Posterior cingulate gyrus (tissue), 11 donors: ENCODE measurements at places on chromosomes 16 and 17.

- no peak for DNase-seq
Measured at GRCh38 chr16:27679899-27680298, 130.0 kb downstream of the KATNIP start.

- no peak for DNase-seq
Measured at GRCh38 chr17:72759301-72759700, 333.2 kb downstream of the SLC39A11 start.

DNA sequence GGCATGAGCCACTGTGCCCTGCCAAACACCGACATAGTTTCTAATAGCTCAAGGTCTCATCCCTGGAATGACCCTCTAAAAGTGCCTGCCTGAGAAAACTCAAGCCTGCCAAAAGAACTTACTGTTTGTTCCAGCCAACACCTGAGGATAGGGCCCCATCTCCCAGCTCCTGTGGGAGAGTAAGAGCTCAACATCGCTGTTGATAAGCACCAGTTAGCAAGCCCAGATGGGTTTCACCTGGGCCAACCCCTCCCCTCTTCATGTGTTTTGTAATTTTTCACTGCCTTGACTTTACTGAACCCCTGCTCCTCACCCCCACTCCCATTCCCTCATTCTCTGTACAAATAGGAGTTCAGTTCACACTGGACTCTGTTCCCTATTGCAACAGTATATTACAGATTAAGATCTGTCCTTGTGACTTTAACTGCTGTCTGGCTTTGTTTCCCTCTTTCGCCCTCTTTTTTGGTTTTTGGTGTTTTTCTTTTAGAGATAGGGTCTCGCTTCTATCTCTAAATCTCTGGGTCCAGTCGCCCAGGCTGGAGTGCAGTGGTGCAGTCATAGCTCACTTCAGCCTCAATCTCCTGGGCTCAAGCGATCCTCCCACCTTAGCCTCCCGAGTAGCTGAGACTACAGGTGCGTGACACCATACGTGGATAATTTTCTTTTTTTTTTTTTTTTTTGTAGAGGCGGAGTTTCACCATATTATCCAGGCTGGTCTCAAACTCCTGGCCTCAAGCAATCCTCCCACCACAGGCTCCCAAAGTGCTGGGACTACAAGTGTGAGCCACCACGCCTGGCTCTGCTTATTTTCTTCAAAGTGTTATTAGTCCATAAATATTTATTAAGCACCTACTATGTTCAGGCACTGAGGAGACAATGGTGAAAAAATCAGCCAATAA, 12.3 kb downstream of the NUPR1 start:
- no peak for DNase-seq

DNA sequence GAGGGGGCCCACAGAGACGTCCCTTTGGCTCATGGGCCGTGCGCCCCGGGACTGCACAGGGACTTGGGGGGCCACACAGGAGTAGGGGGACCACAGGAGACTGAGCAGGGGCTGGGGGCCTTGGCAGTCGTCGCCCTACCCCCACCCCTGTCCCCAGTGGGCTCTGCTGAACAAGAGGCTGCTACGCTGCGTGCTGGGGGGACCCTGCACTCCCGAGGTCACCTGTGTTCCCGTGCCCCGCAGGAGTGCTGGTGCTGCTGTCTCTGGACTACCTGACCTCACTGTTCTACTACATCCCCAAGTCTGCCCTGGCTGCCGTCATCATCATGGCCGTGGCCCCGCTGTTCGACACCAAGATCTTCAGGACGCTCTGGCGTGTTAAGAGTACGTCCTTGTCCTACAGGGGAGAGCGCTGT, 14.4 kb upstream of the RNF213 start:
- DNase-seq, result no peak

- no peak for DNase-seq
Measured at GRCh38 chr17:67492824-67493517, 115.9 kb downstream of the PITPNC1 start.

GRCh38 chr17:17228521-17229279, 8.3 kb downstream of the FLCN start:
- peak; percentile 49 for DNase-seq

GRCh38 chr16:82660075-82660645, 33.4 kb downstream of the CDH13 start:
- no peak for DNase-seq

- no peak for DNase-seq
Measured at GRCh38 chr17:42512733-42513251, 23.2 kb upstream of the NAGLU start.

- DNase-seq, result no peak
Measured at GRCh38 chr17:5619088-5619740, 34.9 kb upstream of the NLRP1 start.

DNA sequence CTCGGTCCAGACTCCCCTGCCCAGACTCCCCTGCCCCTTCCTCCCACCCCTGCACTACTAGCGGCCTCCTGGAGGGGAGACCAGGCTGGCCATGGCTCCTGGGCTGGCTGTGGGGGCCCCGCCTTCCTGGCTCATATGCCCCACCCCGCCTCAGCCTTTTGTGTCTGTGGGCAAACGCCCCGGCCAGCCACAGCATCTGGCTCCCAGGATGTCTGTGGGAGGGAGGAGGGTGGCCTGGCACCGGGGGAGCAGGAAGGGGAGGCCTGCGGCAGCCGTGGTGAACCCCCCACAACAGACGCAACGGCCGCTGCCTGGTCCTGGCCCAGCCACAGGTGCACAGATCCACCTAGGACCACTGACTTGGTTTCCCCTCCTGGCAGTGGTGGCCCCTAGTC, 32.9 kb downstream of the BAHCC1 start:
- peak; percentile 65 for DNase-seq

DNA sequence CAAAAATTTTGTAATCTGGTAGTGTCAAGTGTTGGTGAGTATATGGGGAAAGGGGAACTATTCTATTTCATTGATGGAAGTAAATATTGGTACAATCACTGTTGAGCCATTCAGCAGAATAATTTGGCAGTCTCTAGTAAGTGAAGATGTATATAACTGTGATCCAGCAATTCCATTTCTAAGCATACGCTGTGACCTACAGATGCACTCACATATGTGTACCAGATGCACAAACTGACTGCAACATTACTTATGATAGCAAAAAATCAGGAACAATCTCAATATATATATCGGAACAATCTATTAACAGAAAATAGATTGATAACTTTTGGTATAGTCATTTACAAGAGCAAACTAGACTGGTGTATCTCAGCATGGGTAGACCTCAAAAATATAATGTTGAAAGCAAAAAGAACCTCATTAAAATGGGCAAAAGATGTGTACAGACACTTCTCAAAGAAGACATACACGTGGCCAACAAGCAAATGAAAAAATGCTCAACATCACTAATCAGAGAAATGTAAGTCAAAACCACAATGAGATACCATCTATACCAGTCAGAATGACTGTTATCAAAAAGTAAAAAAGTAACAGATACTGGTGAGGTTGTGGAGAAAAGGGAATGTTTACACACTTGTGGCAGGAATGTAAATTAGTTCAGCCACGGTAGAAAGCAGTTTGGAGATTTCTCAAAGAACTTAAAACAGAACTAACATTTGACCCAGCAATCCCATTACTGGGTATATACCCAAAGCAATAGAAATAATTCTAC, 20.7 kb downstream of the ADAP2 start:
- DNase-seq, result no peak

DNA sequence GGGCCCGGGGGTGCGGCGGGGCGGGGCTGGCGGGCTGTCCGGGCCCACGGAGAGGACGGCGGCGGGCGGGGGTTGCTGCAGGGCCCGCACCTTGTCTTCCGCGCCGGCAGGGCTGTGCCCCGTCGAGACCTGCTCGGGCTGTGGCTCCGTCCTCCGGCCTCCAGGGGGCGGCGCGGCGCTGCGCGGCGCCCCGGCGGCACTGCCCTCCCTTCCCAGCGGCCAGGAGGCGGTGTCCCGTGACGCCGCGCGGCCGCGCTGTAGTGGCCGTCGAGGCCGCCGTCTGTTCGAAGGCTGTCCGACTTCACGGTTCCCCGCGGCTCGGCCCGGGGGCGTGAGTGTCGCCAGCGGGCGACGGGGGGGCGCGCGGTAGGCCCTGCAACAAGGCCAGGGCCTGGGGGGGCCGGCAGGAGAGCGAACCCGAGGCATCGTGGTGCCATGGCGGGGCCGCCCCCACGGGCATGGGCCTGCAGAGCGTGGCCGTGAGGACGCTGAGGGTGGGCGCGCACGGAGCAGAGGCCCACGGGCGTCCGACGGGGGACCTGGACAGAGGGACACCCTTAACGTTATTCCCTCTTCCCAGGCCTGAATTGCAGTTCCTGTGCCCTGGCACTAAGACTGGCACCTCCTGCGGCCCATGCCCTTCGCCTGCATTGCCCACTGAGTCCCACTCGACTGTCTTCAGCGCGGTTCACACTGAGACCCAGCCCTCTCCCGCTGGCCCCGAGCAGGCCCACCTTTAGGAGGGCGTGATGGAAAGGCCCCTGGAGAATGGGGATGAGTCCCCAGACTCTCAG, at the start of gene PLEKHG4:
PLEKHG4 (plus strand) TSS at position 237 of the 794 bp plus-strand sequence; CDS start at position 750, 513 bp downstream.
- peak; percentile 12 for DNase-seq

DNA sequence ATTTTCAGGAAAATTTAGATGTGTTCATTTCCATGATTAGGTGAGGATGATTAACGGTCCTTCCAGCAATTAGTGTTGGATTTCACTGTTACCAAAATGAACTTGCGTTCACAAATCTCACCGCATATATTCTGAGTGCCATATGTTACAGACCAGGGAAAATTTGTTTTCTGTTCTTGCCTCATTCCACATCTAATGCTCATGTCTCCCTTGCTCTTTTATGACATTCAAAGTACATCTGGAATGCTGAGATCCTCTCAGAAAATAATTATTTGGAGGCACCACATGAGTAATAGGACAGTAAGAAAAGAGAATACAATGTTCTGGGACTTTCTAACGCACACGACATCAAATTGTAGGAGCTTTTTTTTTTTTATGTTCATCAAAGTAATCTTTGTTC, 406.5 kb downstream of the SHISA9 start:
- DNase-seq, result no peak

DNA sequence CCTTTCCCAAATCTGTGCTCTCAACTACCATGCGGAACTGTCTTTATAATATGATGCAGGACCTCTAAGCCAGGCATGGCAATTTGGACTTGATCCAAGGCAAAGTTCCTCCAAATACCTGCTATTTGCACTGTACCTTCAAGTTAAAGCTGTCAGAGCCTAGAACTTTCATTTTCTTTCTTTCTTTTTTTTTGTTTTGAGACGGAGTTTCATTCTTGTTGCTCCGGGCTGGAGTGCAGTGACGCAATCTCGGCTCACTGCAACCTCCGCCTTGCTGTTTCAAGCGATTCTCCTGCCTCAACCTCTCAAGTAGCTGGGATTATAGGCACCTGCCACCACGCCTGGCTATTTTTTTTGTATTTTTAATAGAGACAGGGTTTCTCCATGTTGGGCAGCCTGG, 51.7 kb downstream of the ARHGAP27 start:
- DNase-seq, result no peak

DNA sequence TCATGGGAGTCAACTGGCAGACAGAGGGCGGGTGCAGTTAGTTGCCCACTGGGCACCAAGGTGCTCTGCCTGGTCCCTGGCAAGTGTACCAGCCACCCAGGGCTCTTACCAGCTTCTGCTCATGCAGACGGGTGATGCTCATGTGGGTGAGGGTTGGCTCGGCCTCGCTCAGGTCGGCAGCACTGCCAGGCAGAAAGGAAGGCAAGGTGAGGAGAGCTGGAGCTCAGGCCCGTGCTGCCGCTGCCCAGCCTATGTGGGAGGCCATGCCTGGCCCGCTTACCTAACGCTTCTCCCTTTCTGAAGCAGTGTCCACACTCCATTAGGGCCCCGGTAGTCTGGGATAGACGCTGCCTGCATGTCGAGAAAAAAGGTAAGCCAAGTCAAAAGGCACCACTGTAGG, 2.6 kb downstream of the SIRT7 start:
- DNase-seq, result no peak

- no peak for DNase-seq
Measured at GRCh38 chr17:45841186-45841585, 3.5 kb upstream of the SPPL2C start.

DNA sequence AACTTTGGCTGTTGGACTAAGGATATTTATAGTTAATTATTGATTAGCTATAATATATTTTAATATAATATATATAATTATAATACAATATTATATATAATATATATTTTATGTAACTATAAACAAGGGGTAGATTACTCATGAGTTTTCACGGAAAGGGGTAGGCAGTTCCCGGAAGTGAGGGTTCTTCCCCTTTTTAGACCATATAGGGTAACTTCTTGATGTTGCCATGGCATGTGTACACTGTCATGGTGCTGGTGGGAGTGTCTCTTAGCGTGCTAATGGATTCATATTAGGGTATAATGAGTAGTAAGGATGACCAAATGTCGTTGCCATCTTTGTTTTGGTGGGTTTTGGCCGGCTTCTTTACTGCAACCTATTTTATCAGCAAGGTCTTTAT, 315.6 kb downstream of the WWOX start:
- DNase-seq, result no peak

DNA sequence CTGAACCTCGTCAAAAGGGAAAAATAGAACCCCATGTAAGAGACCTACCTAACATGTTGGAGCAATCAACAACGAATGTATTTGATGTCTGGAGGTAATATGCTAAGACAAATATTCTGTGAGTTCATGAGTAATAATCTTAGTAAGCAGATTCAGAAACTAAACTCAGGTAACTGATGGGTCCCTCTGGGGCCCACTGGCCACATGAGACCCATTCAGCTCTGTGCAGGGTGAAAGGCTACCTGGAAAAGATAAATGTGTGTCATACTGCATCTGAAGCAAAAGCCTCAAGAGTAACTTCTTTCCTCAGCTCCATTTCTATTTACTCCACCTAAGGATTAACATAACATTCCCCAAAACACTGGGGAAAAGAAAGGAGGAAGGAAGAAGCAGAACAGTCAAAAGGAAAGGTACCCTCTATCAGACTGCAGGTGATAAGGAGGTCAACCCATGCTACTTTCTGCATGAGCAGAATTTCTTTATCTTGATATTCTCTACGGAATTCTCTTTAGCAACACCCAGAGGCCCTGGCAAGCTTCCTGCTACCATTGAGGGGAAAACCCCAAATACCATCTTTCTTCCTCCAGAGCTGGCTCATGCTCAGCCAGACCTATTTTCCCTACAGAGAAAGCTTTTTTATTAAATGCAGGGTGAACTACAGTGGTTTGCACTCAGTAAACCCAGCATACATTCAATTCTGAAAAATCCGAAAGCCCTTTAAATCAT, 37.7 kb upstream of the ABCA6 start:
- no peak for DNase-seq

GRCh38 chr16:88815901-88816589, 4.3 kb upstream of the APRT start:
- no peak for DNase-seq

DNA sequence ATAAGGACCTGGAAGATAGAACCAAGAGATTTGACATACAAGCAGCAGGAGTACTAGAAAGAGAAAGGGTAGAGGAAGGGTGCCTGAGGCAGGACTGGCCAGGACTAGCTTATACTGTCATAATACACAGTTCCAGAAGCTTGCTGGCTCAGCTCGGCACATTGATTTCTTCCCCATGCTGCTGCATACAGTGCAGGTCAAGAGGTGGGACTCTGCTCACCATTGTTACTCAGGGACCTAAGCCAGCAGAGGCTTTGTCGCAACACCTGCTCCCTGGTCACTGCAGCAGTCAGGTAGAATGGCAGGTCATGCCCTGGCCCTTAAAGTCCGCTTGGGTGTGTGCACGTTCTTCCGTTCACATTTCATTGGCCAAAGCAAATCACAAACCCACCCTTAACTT, 32.8 kb downstream of the LDHD start:
- peak; percentile 4 for DNase-seq
